HS-27A (cell line): ENCODE measurements at places on chromosomes 16 and 17.

DNA sequence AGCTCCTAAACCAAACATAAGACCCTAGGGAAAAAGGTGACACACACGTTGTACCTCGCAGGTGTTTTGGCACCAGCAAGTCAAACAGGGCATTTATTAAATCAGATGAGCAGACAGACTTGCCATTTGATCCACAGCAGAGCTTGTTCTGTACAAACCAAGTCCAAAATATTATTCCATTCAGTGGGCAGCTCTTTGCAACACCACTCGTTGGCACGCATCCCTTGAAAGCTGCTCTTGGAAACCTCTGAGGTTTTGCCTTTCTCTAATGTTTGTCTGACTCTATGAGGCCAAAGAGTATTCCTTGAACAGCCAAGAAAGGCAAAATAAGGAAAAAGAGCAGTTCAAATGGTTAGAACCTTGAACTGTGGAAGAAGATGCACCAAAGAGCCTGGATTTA lies 12.7 kb downstream of the TMEM100 start:
- no peak for DNase-seq

DNA sequence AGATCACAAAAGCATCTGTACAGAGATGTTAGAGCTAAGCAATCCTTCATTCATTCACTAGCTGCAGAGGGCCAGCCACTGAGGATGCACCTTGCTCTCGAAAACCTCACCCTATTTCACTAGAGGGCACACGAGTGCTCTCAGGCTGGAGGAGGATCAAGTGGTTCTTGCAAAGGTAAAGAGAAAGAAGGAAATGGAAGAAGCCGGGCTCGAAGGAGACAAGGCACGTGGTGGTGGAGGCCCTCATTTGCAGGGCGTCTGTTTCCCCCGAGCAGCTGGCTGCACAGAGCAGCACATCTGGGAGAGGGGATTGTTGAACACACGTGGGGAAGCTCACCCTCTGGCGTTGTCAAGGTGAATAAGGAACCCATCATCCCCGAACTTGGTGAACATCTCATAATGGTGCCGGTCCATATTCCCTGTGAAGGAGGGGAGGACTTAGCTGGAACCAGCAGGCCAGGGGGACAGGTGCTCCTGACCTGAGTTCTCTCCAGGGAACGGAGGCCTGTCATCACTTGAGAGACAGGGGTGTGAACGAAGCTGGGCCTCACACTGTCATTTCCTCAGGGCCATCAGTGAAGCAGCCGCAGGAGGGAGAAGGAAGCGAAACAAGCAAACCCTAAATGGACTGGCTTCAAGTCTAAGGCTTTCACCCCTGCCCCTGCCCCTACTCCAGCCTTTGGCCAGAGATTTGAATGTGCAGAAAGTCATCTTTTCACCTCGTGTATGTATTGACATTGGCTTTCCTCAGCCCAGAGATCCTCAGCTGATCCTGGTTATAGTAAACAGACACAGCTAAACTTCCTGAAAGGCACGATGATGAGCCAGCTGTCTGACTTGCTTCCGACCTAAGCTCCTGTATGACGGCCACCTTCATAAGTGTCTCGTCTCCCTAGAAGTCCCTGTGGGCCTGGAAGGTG lies 27.6 kb downstream of the PRKAR1A start:
- DNase-seq: no peak

DNA sequence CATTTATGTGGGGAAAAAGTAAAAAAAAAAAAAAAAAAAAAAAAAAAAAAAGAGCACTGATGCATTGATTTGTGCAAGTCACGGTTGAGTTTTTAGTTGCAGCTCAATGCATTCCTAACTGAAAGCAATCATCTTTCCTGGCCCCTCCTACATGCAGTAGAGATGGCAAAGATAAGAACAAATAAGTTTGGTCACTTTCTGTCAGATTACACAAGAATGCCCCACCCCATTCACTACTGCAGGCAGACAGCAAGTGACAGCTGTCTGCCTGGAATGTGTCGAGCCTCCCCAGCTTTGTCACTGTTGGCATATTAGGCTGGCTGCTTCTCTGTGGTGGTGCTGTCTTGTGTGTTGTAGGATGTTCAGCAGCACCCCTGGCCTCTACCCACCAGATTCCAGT lies 243.5 kb downstream of the FOXL1 start:
- DNase-seq: no peak

- DNase-seq: no peak
These were observed 5.4 kb downstream of the GINS2 start for GRCh38 chr16:85683363-85683762.

DNA sequence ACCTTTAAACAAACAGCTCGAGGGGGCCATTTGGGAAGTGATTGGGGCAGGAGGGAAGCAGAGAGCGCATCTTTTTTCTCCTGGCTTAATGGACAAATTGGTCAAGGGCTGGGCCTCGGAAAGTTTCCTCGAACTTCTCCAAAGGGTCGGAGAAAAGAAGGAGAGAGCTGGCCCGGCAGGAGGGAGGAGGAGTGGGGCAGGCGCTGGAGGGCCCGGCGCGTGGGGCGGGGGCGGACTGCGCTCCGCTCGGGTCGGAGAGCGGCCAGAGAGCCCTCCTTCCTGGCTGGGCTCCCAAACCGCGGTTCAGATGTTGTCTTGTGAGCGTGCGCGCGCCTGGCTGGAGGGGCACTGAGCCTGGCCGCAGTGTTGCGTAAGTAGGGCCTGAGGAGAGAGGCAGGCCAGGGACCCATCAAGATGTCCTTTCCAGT lies 1.2 kb downstream of the MMP2 start:
- no peak for DNase-seq

DNA sequence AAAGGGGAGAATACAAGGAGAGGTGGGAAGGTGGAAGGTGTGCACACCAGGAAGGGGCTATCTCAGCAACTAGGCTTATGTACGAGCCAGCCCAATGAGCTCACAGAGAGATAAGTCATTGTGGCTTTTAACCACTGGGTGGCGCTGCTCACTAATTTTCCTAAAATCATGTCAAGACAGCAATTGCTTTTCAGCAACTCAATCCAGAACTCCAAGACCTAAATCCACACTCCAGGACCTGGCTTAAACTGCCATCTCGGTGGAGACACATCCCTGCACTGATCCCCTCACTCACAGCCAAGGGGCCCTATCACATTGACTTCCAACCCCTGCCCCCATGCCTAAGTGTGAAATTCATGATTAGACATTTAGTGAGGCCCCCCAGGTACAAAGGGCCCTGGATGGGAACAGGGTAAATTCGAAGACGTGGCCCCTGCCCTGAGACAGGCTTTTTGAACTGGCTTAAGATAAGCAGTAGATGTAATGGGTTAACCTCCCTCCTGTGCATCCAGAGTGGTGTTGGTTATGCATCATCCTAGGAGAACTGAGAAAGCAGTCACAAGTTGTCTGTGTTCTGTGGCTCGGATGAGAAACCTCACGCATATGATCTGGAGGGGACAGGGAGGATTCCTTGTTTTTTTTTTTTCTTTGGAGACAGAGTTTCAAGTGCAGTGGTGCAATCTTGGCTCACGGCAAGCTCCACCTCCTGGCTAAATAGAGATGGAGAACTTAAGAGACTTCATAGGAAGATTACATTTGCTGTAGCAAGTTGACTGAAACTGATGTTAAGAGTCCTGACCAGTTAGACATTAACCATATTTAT lies 11.5 kb downstream of the CCL16 start:
- peak; percentile 27 for DNase-seq

GRCh38 chr16:53605356-53605755 lies 98.3 kb downstream of the RPGRIP1L start:
- no peak for DNase-seq

GRCh38 chr16:89899879-89900481 lies 18.7 kb upstream of the MC1R start:
- no peak for DNase-seq

GRCh38 chr16:62664566-62664965 lies 628.3 kb upstream of the CDH8 start:
- DNase-seq: no peak

DNA sequence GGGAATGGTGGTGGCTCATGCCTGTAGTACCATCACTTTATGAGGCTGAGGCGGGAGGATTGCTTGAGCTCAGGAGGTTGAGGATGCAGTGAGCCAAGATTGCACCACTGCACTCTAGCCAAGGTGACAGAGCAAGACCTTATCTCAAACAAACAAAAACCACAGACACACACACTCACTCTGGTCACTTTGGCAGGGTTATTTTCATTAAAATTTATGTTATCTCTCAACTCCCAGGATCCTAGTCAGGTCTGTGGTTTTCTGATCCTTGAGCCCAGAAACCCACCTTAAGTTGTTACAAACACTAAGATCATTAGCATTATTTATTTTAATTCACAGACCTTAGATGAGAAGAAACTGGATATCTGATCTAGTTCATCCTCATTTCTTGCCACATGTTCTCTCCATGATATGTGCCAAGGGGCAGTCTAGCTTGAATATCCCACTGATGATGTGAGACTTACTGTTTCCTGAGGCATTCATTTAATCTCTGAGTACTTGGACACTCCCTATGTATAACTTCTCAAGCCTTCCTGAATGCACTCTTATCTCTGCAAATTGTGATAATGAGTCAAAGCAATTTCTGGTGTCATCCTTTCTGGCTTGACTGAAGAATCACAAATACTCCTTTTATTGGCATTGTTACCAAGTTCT lies 9.6 kb downstream of the ABHD15 start:
- no peak for DNase-seq

DNA sequence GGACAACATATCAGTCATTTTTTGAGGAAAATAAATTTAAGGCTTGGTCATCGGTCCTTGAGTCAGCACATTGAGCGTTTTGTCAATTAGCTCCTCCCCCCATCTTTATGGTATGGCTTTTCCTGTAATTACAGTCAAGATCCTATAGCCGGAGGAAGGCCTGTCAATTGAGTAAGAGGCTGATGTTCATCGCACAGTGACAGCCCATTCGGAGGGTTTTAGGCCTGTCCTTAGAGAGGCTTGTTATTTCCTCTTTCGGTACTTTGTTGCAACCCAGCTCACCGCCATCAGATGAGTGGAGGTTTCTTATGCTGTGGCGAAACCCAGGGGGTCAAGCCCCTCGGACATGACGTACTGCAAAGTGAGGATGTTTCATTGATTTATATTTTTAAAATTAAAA lies 395.2 kb downstream of the WWOX start:
- no peak for DNase-seq

DNA sequence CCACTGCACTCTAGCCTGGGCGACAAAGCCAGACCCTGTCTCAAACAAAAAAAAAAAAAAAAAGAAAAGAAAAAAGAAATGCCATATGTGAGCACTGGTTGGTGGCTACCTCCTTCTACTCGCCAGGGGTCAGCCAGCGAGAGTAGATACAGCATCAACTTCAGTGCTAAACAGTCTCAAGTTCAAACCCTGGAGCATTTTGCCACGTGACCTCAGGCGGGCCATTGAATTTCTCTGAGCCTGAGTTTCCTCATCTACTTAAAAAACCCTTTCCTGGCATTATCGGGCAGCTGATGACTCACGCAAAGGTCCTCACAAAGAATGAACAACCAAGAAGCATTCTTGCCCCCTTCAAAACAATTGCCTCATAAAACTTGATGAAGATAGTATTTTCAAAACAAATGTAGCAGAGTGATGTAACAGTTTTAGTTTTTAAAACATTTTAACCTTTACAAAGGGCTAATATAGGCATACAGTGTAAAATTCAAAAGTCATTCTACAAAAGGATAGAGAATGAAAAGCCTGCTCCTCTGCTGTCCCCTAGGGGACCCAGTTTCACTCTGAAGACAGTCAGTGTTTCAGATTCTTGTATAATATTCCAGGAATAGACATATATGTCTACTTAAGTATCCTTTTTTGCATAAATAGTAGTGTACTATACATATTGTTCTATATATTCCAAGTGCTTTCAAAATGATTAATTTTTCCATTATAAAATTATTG lies 28.4 kb downstream of the DNAH2 start:
- DNase-seq: peak; percentile 59

DNA sequence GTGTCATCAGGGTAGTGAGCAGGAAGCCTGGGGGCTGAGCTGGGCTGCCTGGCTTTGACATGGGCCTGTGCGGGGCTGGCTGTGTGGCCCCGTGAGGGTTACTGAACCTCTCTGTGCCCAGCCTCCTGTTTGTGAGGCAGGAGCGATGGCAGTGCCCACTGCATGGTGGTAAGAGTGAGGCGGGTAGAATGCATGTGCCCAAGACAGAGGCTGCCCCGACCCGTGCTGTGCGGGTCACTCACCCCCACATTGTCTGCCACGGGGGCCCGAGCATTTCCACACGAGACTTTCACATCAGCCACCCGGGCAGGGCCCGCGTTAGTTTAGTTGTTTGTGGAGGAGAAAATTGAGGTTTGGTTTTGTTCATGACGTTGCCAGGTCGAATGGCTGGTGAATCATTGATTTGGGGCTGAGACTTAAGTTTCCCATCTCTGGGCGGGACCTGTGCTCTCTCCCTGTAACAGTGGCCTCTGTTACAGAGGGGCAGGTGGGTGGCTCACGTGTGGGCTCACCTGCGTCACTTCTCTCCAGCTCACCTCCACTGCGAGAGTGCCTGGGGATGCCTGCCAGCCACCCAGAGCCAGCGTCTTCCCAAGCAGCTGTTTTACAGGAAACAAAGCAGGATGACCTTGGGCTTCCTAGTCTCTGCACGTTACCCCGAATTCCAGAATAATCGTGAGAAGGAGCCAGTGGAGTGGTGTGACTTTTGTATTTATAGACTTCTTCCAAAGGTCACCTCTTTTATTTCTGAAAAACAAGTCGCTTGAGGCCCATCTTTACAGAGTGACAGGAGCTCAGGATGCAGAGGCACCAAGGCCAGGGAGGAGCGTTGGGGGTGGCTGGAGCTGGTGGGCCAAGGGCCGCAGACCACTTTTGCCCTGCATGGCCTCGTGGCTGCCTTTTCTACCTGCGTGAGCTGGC lies 150.6 kb downstream of the RPTOR start:
- DNase-seq: no peak

DNA sequence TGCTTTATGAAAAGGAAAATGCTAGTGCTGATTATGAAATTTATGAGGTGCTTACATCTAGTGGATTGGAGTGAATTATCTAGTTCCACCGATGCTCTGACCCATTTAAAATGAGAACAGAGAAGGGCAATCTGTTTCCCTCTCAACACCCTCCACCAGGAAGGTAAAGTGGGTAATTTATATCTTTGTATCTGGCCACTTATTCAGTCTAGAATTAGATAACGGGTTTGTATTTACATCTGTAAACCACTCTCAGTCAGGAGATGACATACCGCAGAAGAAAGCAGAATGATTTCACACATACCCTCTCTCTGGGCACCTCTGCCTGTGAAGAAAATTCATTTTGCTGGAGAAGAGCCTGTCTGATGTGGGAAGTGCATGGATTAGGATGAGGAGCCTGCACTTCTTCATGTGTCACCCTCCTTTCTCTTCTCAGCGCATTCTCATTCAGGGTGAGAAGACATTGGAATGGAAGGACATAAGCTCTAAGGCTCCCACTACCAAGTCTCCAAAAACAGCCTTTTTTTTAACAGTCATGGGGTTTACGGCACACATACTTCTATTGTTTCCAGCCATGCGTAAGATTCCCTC lies 646.7 kb upstream of the SALL1 start:
- no peak for DNase-seq
